ENCODE measurements at places on chromosomes 2 and 18.

DNA sequence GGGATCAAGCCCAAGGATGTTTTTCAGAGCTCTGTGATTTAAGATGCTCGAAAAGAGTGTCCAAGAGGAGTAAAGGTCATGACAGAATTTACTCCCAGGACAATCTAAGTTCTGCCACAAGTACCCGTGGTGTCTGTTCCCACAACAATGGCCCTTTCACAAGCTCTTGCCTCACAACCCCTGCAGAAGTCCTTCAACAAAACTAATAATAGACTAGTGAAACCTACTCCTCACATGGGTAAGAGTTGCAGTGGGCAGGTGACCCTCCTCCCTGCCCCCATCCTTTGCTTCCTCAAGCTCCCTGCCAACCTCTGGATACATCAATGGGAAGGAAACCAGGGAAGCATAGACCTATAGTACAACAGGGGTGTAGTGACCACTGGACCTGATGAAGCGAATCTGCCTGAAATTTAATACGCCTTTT lies 34.9 kb downstream of the PTCD3 start:
- no peak for DNase-seq

- DNase-seq: no peak
Observed at GRCh38 chr2:161111531-161111930, 48.7 kb upstream of the TANK start.

- DNase-seq: no peak
Observed at GRCh38 chr2:68351997-68352396, 13.1 kb upstream of the PLEK start.

DNA sequence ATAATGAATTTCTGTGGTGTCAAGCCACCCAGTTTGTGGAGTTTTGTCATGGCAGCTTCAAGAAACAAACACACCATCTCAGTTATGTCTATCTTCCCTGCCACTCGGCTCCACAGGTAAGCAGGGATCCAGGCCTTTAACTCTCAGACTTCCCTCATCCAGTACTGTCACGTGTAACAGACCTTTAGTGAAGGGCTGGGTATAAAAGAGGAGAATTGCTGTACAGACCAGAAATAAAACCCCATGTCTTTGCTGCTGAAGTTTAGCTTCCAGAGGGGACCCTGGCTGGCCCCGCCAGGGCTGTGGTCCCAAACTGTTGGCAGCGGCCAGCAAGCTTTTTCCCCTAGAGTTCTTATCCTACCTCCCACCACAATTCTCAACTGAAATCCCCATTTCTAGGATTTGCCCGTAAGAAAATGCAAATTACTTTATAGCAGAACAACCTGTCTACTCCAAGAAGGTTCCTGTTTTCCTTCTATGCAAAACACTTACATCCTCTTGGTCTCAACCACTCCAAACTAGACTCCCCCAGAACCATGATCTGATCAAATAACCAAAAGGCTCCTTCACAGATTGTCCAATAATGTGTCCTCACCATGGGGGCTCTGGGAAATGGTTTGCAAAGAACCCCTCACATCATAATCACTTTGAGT lies 438.0 kb upstream of the ID2 start:
- DNase-seq: no peak

- DNase-seq: no peak
Observed at GRCh38 chr2:120346667-120347358, 877 bp downstream of the INHBB start.

DNA sequence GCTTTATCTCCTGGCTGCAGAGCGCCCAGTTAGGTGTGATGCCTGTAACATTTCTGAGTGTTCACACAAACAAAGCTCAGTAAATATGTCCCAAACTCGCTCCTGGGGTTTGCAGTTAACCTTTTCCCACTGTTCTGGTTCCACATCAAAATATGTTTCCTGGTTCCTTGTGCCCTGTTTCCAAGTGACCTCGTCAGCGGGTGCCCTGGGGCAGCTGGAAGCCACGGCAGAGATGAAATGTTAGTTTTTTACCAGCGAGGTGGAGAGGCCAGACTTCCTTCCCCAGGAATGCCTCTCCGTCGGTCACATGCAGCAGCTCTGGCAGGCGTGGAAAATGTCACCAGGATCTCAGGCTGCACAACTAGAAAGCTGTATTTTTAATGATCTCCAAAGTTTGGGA lies 18.2 kb downstream of the NFATC1 start:
- DNase-seq: no peak

DNA sequence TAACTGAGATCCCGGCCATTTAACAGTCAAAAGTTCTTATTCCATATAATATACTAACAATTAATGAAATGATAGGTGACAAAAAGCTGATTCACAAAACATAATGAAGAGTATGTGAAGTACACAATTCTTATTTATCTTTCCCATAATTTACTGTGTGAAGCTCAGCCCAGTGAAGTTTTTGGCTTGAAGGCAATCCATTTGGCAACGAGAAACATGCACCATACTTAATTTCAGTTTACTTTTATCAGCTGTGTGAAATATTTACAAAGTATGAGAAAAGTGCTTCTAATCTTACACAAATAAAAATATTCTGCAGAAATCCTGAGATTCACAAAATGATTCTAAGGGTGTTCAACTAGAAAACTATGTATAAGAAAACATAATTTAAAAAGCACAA lies 12.3 kb downstream of the FAM98A start:
- DNase-seq: no peak

- DNase-seq: no peak
Observed at GRCh38 chr2:173240083-173240482, 114.6 kb upstream of the CDCA7 start.
